ENCODE measurements at places on chromosomes 12 and 14.
A peak's percentile ranks its signal among the peaks of the same experiment; 100 is the strongest.

- DNase-seq, result no peak
These were observed 82.0 kb upstream of the ESRRB start for GRCh38 chr14:76293923-76294322.

GRCh38 chr14:53108292-53109104, 44.6 kb downstream of the DDHD1 start:
- no peak for DNase-seq

DNA sequence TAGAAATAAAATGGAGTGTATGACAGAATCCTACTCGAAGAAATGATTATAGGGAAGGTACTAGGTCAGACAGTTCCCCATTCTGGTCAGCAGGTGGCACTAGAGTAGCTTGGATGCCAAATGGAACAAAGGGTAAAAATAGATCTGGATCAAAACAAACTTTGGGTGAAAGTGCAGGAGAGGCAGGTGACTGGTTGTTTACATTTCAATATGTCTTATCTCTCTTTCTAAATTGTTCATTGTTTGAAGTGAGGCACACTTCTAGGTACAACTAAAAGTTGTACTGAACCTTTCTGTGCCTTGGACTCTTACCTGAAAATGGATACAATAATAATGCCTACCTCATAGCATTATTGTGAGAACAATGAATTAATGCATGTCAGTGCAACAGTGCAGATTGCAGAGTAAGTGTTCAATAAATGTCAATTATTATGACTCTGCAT, 62.0 kb upstream of the OSBPL8 start:
- peak; percentile 61 for DNase-seq

GRCh38 chr12:62677355-62677754, 210.7 kb downstream of the MON2 start:
- no peak for DNase-seq

- no peak for DNase-seq
These were observed 377.1 kb upstream of the FAR2 start for GRCh38 chr12:28771968-28772367.

- peak; percentile 96 for DNase-seq
These were observed 3.9 kb downstream of the DDN start for GRCh38 chr12:48995086-48995879.

DNA sequence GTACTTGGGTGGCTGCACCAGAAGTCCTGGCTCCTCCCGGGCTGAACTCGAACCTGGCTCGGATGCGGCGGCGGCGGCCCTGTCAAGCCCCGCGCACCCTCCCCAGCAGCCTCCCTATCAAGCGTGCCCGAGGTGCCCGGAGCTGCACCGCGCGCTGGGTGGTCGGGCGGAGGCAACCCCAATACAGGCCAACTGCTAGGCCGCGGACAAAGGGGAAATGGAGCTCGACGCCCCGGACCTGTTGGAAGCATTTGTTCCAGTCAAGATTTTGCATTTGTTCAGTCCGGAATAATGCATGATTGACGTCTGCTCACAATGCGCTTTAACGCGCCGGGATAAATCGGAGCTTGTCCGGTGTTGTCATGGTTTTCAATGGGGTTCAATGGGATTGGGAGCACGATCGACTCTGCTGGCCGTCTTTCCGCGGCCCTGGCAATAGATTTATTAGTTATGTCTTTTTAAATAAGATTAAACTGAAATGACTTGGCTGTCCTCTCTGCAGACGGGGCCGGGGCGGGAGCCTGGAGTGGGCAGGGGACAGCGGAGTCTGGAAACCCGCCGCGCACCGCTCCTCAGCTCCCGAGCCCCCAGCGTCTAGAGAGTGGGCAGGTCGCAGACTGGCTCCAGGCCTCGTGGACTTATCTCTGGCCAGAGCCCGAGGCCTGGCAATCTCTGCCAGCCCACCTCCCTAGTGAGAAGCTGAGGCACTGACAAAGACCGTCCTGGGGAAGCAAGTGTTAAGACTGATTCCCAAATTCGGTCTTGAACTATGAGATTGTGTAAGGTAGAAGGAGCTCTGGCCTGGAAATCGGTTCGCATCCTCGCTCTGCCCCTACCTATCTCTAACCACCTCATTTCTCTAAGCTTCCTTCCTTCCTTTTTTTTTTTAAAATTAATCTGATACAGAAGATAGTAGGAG, 1.7 kb upstream of the NKX2-8 start:
- no peak for DNase-seq

DNA sequence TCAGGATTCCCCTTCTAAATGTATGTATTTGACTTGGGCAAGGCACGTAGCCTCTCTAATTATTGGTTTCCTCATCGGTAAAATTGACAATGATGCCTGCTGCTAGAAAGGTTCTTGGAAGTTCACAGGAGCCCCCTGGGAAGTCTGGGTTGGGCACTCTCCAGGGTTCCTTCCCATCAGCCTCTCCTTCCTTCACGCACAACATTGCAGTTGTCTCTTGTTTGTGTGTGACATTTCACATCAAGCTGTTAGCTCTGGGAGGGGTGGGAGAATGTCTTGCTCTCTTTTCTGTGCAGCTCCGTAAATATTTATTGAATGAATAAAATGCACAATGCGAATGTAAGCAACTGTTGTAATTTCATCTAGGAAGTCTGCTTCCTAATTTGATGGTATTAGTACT, 153.2 kb upstream of the PRICKLE1 start:
- DNase-seq, result no peak

GRCh38 chr12:107372229-107372658, 278.9 kb upstream of the CRY1 start:
- DNase-seq, result no peak

GRCh38 chr12:94706250-94706661, 55.9 kb upstream of the TMCC3 start:
- no peak for DNase-seq

DNA sequence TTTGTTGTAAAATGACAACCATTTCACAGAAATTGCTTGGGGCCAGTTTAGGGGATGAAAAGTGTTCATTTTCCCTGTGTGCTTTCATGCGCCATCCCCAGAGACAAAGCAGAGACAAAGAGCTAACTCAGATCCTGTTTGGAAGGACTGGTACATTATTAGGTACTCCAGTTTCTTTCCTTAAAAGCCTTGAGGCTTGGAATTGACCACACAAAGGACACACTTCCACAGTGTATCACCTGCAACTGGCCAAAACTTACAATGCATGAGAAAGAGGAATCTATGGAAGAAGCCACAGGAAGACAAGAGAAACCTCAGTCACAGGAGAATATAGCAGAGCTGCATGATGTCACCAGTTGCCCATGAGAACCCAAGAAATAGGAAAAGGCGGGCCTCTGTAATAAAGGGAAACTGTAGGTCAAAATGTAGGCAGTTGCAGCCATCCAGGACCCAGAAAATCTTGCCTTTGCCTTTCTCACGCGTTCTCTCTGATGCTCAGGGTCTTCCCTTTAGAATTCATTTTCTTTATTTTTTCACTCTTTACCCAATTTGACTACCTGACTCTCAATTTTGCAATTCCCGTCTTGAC, 339.0 kb downstream of the RMST start:
- no peak for DNase-seq

DNA sequence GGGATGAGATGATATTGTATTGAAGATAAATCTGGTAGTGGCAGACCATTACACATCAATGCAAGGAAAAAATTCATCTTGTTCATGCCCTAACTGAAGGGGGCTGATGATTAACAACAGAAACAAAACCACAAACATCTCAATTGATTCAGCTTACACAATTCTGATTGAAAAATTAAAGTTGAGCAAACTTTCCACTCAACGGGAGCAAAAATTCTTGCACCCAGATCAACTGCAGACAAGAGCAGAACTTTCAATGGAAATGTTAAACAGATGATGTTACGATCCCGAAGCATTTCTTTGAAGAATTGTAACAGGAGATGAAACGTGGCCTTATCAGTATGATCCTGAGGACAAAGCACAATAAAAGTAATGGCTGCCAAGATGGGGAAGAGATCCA, 172.4 kb upstream of the SOX5 start:
- DNase-seq, result no peak

DNA sequence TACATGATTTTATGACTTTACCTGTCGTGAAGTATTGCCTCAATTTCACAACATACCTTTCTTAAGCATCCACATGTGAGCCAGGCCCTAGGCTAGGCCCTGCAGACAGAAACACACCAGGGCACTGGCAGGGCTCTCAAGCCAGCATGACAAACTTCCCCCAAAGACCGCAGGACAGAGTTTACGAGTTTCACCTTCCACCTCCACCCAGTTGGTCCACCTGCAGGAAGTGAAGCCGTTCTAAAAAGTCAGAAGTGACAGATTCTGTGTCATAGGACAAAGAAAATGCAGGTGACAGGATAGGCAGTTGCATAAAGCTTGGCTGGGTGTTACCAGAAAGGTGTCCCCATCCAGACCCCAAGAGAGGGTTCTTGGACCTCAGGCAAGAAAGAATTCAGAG, 382.3 kb downstream of the PCNX1 start:
- DNase-seq, result no peak

DNA sequence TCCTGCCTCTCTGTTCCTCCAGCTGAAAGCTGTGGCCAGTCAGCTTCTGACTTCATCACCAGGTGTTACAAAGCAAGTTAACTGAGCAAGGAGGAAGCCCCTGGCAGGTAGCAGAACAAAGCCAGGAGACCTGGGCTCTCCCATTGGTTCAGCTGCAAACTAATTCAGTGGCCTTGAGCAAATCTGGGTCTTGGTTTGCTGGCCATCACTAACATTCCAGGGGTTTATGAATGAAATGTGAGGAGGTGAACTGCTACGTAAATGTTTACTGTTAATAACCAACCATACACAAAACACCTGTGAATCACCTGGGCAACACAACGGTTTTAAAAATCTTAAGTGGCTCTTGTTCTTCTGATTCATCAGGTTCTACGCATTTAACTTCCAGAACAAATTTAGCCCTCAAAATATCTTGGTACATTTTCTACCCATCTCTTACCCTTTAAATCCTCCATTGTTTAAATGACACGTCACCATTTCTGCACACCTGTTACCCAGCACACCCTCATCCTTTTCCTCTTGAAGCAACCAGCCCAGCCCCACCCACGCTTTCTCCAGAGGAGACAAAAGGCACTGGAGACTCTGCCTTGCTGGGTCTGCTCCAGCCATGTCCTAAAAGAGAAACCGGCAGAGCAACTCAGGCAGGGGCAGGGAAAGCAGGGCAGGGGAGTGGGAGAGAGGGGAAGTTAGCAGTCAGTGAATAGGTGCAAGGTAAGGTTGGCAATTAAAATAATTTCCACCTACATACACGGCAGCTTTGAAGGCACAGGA, 49.3 kb upstream of the TSPAN11 start:
- DNase-seq, result no peak

DNA sequence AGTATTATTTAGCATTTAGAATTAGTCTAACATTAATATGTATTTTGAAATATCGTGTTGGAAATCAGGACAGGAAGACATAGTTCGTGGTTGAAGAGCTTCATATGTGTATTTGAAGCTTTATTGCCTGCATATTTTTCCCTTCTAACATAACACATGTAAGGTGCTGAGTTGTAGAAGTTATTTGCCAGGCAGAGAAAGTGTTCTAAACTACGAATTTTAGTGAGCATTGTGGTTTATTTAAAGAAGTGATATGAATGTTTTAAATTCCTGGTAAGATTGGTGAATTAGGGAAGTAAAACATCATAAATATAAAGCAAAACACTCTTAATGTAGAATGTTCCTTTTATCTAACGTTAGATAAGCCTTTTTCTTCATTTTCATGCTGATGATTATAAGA, 2.5 kb downstream of the RASSF3 start:
- DNase-seq, result no peak

DNA sequence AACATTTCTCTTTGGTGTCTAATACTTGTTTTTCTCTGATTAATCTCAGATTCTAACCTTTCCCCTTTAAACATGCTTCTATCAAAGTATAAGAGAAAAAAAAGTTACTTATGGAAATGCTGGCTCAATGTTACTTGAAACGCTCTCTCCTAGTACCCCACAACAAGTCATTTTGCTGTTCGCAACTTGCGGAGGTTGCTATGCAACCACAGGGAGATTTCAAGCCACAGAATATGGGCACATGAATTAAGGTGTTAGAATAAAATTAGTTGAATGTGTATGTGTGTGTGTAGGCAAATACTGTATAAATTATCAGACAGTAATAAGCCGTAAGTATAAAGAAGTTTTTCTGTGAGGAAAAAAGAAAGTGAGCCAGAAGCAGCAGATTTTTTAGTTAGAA, 80.6 kb downstream of the CCDC59 start:
- no peak for DNase-seq

DNA sequence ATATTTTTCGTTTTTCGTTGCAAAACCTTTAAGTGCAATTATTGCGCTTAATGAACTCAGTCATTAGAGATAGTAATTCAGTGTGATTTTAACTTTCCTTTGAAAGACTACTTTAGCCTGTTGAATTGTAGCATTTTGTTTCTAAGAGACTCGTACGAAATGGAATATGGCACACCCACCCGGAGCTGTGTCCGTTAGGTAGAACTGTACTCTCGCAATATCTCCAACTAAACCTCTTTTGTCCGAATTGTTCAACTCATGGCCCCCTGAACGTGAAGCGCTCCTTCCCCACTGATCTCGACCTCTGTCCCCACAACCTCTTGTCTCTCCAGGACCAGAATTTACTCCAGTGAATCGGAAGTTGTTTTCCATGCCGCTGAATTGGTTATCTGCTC, 800 bp downstream of the PCNX4 start:
- no peak for DNase-seq

DNA sequence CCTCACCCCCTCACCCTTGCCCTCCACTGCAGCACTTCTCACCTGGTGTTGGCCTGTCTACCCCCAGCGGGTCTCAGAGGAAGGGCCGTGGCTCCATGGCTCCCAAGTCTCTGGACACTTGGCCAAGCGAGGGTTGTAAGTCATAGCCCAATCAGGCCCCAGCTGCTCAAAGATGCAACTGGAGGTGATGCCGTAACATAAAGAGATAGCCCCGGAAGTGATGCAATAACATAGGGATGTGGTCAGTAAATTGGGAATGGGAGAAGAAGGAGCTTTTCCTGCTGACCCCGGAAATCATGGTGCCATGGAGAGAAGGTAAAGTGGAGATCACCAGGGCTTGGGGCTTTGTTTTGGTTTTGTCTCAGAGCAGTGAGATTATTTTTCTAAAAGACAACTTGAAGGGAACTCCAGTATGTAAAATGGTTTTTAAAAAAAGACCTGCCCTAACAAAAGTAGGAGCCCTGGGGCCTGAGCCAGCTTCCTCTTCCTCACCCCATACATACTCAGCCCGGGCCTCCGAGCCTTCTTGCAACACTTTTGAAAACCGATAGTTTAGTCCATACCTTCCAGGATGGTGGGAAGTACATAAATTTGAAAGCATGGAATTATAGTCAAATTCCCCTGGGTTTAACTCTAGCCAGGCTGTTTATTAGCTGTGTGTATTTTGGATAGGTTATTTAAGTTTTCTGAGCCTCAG, 212.5 kb downstream of the CRADD start:
- DNase-seq, result no peak

GRCh38 chr14:104421401-104421821, 158.2 kb upstream of the C14orf180 start:
- DNase-seq, result no peak

- peak; percentile 72 for DNase-seq
These were observed 56.7 kb downstream of the NTF3 start for GRCh38 chr12:5488626-5488955.

DNA sequence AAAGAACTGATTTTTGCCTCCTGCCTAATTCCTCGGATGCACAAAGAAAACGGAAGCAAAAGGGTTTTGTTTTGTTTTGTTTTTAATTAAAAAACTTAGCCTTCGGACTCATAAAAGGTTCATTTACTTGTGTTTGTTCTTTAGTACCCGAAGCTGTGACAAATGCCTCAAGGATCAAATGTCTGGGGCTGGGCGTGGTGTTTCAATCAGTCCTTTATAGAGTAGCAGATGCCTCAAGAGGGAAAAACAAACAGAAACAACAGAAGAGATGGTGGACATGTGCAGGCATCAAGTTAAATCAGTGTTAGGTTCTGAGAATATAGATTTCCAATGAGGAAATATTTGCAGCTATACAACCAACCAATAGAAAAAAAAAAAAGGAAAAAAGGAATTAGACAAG, 1.6 kb upstream of the WIF1 start:
- DNase-seq, result no peak
